ENCODE measurements at places on chromosomes 7 and 10.

DNA sequence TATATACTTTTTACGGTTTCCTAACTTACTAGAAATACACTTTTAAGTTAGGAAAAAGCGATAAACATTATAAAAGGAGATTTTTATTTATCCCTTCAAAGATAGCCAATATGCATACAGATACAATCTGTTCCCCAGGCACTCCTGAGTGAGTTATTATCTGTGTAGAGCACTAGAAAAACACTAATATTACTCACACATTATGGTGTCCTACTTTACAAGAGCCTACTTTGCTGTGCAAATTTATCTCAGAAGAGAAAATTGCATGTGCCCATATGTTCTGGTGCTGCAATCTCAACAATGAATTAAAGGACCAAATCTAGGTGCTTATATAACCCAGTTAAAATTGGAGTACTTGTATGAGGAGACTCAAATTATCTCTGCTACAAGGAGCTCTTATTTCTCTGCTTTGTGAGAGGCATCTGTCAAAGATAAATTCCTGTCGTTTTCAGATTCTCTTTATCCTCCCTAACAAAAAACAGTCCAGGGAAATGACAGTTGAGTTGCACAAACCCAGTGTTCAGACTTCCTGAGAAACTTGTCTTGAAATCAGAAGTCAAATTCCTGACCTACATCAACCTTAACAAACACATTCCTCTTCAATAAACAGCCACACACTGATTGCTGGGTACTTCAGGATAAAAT lies 28.9 kb downstream of the CPA1 start:
- DNase-seq, result no peak

GRCh38 chr7:139798892-139799291 lies 21.1 kb upstream of the HIPK2 start:
- no peak for DNase-seq

GRCh38 chr10:60968504-60968903 lies 24.5 kb upstream of the RHOBTB1 start:
- no peak for DNase-seq

DNA sequence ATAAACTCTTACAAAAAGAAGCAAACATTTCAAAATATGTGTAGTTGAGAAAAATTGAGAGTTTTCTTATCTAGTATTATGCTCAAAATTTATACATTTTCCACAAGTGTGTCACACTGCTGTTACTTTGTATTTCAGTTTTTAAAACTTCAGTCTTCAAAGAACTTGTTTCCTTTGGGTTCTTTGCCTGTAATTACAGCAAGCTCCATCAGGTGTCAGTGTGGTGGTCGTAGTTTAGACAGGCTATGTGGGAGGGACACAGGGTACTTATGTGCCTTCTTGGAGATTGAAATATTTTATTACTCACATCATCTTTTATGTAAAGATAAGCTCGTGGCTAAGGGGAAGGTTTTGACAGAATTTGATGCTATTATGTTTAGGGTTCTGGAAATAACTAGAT lies 360.5 kb downstream of the FGFR2 start:
- DNase-seq, result no peak

- DNase-seq, result no peak
Measured at GRCh38 chr10:89278034-89278535, 23.8 kb upstream of the IFIT2 start.

DNA sequence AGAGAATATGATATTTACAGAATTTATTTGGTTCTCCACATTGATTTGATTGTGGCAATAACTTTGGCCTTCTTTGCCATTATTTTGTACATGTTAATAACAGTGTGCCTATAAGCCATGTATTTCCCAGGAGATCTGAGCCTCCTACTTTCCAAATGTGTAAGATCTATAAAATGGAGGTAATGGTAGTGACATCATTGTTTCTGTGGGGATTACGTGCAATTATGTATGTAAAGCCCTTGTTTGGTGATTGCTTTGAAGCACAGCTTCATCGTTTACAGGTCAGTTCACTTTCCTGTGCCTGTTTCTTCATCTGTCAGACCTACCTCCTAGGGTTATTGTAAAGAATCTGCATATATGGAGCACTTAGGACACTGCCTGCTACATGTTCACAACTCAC lies 17.3 kb downstream of the YAE1 start:
- DNase-seq, result no peak

GRCh38 chr7:87317691-87318245 lies 27.7 kb upstream of the CROT start:
- no peak for DNase-seq

- no peak for DNase-seq
Measured at GRCh38 chr7:133563251-133563650, 310.4 kb downstream of the EXOC4 start.

DNA sequence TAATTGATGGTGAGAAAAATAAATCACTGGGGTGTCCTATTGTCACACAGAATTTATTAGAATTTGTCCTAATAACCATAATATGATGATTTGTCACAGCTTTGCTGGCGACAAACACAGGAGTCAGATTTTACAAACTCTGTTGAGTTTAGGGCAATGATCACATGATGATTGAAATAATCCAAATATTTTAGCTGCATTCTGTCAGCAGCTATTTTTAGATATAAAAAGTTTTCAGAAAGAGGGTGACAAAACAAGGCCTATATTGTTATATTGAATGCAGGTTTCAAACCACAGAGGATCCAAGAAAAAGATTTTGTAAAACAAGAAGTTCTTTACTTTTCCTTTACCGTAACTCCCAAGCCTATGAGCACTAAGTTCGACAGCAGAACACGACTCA lies 178.8 kb downstream of the ADAM12 start:
- DNase-seq, result no peak

- no peak for DNase-seq
Measured at GRCh38 chr7:44561962-44562621, 11.6 kb downstream of the DDX56 start.

DNA sequence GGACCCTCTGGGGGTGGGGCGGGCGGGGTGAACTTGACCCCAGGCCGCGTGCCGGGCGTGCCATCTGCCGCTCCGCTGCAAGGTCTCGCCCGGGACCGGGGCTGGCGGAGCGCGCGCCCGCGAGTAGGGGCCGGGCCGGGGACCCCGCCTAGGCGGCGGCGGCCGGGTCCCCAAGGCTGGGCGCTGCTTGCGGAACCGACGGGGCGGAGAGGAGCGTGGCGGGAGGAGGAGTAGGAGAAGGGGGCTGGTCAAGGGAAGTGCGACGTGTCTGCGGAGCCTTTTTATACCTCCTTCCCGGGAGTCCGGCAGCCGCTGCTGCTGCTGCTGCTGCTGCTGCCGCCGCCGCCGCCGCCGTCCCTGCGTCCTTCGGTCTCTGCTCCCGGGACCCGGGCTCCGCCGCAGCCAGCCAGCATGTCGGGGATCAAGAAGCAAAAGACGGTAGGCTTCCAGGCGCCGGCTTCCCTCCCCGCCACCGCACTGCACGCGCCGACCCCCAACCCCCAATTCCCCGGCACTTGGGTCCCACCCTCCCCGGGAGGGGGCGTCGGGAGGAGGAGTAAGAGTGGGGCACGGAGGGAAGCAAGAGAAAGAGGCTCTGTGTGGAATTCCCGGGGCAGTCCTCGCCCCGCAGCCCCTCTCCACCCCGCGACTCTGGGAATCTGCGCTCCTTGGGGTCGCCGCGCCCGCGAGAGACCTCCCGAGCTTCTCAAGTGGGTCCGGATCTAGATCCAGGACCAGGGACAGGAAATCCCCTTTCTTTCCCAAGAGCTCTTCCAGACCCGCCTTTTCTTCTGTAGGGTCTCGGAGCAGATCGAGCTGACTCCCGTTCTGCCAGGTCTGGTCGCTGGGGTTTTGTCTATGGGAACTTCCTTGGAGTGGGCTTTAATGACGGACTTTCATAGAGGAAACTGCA lies at the start of gene PAPSS2:
TSS of gene PAPSS2 (plus strand) at position 308 of the 913 bp plus-strand sequence. CDS start at position 412, 104 bp downstream.
- DNase-seq, result no peak

- no peak for DNase-seq
Measured at GRCh38 chr7:139431010-139431409, 52.5 kb downstream of the KLRG2 start.

- peak; percentile 41 for DNase-seq
Measured at GRCh38 chr7:103524042-103524907, 78.3 kb upstream of the SLC26A5 start.

GRCh38 chr7:144454256-144455039 lies 51.0 kb upstream of the NOBOX start:
- DNase-seq, result no peak

GRCh38 chr10:48533540-48533939 lies 71.3 kb downstream of the ARHGAP22 start:
- DNase-seq, result no peak

- DNase-seq, result no peak
Measured at GRCh38 chr10:9275861-9276260, 1221.4 kb downstream of the GATA3 start.

GRCh38 chr7:88522771-88523293 lies 216.1 kb upstream of the STEAP4 start:
- no peak for DNase-seq

- no peak for DNase-seq
Measured at GRCh38 chr10:96017191-96017687, 26.1 kb upstream of the CCNJ start.

DNA sequence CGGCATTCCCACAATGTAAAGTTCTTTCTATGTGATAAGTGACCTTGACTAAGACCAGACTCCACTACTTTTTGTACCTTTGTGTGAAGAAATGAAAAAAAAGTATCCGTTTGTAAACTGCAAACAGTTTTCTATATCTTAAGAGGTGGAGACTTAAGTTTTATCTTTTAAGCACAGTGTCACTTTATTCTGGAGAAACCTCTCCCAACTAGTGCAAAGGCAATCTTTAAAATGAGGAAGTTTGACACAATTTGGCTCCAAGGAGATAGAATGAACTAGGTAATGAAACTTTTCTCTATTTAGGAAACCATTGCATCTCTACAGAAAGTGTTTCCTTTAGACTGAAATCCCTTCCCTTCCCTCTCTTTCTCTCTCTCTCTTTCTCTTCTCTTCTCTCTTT lies 122.9 kb downstream of the SAMD9 start:
- DNase-seq, result no peak

DNA sequence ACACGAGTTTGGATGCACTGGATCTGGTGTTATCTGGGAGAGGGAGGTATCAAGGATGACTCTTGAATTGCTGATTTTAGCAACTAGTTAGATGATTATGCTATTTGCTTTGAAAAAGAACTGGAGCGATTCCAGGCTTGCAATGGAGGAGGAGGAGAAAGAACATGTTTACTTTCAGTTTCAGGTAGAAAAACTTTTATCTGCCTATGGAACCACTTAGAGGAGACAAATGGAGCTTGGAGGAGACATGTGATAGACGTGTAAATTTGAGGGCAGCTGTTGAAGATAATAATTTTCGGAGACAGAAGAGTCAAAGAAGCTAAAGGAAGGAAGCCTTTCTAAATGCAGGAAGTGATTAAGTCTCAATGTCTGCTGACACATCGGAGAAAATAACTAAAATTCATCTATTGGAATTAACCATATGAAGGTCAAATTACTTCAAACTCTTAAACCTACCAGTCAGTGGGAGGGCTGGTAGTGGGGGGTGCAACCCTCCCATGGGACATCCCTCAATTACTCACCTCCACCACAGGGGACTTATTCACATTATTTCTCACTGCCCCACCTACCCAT lies 56.4 kb upstream of the GNAI1 start:
- no peak for DNase-seq

- no peak for DNase-seq
Measured at GRCh38 chr10:47008769-47009168, 97.5 kb downstream of the PTPN20 start.

DNA sequence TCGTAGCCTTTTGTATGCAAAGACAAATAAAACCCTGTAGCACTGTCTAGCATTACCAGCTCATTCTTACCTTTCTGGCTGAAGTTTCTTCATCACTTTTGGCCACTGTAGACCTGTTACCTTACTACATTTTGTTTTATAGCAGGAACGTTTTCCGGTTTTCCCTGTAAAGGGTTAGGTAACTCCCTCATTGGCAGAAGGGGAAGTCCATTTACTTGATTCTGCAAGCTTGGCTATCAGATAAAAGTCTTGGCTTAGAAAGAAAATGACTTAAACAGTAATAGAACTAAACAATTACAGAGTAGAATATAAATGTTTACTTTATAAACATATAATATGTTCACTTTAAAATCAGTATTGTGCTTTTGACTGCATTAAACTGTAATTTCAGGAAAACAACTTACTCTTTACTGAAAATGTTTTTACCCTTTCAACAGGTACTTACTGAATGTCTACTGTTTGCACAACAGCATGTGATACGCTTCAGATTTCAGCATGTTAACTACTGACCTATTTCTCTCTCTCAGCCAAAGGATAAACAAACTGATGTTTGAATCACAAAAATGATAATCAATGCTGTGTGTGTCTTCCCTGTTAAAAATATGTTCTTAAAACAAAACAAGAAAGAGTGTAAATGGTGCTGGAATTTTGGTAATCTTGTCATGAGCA lies 67.1 kb downstream of the OTUD1 start:
- DNase-seq, result no peak

- DNase-seq, result no peak
Measured at GRCh38 chr7:128059143-128059988, 28.1 kb upstream of the LRRC4 start.

GRCh38 chr10:89693176-89693575 lies 8.2 kb upstream of the KIF20B start:
- DNase-seq, result no peak

DNA sequence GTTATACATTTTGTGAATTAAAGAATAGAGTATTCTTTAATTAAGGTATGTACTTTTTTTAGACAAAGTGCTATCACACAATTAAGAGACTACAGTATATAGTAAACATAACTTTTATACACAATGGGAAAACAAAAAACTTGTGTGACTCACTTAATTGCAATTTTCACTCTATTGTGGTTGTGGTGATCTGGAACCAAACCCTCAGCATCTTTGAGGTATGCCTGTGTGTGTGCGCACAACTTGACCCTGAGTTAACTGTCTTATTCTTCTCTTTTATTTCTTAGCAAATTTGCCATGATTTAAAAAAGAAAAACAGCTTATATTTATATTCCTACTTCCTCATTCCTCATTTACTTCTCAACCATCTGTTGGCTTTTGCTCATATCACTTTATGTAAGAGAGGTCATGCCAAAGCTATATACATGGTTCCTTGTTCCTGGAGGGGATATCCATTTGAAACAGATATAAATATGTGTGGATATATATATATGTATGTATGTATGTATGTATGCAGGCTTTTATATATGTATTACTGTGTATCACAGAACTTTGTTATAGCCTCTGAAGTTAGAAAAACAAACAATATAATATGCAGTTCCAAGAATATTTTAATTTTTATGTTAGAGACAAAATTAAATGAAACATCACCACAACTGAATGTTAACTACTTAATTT lies 259.5 kb upstream of the HGF start:
- no peak for DNase-seq

DNA sequence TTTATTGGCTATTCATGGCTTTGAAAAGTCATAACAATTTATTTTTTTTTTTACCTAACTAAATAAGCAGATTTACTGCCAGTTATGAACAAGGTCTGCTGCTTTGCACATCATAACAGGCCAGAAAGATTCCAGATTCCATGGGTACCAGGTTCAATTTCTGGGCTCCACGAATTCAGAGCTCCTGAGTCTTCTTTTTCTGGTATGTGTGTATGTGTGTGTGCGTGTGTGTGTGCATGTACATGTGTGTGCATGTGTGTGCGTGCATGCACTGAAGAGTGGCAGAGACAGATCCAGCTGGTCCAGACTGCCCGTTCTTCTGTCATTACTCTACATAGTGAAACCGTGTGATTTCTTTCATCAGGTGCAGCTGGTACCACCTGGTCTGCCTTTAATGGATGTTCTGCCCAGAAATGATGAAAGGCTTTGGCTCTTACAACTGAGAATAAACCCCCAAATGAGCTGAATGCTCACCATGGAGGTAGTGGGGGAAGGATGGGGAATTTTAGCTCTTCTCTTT lies 14.6 kb upstream of the PRTFDC1 start:
- no peak for DNase-seq

- DNase-seq, result no peak
Measured at GRCh38 chr7:46576950-46577349, 655.9 kb upstream of the IGFBP3 start.
